ENCODE measurements at places on chromosomes 12 and 14. TPM values are rescaled to one million over a fixed set of nuclear protein-coding genes. Genes with fewer than 3 reads are reported as not detected.

The RNASE7 gene
- polyA plus RNA-seq, result 0.67 TPM

The LRP1 gene
- polyA plus RNA-seq, result 60.0 TPM

The GNB3 gene
- polyA plus RNA-seq, result 4.3 TPM

DNA sequence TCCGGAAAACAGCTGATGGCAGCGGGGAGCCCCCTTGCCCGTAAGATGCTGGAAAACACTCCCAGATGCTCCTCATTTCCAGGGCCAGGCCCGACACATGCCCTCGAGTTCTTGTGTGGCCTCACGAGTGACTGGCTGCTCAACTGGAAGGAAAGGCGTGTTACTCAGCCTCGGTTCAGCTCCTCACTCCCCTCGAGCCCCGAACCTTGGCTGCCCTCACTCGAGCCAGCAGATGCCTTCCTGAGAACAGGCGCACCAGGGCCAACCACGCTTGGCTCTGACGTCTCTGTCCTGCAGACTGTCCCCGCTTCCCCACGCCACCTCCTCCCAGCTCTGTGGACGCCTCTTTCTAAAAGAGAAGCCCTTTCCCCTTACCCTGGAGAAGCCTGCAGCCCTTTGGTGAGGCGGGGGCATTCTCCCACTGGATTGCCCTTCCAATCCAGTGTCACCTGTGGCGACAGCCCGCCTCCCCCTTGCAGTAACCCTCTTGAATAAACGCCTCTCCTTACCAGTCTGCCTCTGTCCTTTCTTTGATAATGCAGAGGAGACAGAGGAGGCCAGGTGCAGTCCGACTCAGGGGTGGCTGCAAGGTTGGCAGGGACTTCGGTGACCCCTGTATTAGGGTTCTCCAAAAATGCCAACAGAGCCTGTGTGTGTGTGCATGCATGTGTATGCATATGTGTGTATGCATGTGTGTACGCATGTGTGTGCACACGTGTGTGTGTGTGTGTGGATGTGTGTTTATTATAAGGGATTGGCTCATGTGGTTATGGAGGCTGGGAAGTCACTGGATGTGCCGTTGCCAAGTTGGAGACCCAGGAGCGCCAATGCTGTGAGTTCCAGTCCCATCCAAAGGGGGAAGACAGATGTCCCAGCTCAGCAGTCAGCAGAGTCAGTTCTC, 166.3 kb downstream of the KIF26A start:
- DNase-seq, result no peak

- no peak for DNase-seq
Observed at GRCh38 chr14:33402604-33403003, 463.9 kb downstream of the NPAS3 start.

DNA sequence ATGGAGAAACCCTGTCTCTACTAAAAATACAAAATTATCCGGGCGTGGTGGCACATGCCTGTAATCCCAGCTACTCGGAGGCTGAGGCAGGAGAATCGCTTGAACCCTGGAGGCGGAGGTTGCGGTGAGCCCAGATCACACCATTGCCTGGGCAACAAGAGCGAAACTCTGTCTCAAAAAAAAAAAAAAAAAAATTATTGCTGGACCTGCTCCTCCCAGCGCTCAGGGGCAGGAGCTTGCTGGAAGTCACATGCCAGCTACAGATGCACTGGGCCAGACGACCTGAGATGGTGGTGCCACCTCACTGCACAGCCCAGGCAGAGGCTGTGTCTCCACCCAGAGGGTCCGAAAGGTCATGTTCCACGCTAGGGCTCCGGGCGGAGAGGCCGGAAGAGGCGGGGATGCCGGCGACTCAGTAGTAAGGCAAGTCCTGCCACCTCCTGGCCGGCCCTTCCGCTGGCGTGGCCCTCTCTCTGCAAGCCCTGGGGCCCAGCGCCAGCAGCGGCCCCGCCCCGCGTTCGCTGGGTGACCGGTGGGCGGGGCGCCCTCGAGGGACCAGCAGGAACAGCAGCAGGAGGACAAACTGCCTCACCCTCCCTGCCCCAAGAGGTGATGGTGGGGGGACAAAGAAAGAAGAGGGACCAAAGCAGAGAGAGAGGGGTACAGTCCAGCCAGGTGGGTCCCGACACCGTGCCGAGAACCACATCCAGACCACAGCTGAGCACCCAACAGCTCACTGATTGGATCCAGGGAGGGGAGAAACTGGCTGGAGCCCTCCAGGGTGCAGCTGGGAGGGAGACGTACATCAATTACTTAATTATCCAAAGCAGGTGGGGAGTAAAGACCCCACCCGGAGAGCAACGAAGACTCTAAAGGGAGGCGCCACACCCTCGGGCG, 3.6 kb upstream of the RHOF start:
- DNase-seq, result no peak

- DNase-seq, result no peak
Observed at GRCh38 chr14:66509874-66510273, 1.9 kb downstream of the GPHN start.

DNA sequence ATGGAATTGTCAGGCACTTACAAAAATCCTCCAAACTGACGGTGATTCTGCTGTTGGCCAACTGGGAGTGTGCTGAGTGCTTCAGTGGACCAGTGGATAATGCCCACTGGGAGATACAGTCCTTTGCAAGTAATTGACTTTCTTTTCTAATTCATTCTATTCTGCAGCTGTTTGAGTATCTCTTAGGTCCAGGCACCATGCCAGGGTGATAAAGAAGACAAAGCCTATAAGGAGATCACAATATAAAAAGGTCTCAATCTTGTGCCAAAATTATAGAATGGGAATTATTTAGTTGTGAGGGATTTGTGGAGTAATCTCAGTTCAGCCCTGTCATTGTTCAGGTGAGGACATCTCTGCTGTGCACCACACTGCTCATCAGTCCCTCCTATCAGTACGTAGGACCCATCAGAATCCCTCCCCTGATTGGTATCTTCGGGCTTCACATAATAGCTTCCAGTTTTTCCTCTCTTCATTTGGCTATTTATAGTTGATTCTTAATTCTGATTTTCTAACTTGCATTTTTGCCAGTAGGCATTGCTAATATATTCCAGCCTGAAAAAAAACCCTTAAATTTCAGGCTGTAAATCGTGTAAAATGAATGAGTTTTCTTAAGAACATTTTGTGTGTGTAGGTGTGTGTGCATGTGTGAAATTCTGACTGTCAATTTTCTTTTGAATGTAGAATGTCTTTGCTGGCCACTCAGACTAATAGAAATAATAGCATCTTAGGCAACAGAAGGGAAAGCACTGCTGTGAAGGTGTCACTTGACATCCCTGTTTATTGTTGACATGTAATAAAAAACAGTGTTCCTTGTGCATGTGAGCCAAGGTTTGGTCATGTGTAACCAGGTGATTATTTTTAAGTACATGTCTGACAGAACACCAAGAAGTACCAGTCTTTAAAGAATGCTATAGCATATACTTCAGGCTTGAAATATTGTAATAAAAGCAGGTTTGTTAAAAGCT, 457.6 kb upstream of the RGS6 start:
- no peak for DNase-seq
